Suprapubic skin (tissue), 4 donors: ENCODE measurements at places on chromosomes 13 and 19. TPM values are rescaled to one million over a fixed set of nuclear protein-coding genes. Genes with fewer than 3 reads are reported as not detected.

The NALCN gene
- total RNA-seq = 1.8 TPM

DNA sequence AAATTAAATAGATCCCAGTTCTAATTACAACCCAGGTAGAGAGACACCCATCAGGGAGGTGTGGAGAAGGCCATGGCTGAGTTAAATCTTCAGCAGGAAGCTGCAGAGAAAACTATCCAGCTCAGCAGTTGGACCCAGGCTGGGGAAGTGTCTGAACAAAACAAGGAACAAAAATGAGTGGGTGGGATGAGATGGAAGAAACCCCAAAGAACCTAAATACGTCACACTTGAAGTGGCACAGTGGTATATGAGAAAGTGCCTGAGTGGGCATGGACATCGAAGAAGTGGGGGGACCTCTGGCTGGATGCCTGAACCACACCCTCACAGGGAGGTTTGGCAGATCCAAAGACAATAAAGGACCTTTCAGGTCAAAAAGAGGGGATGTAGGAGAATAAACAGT is 3.5 kb upstream of the EPHX3 start:
- DNase-seq = no peak

GRCh38 chr19:14497228-14497921 is 1.4 kb upstream of the GIPC1 start:
- no peak for DNase-seq

- peak; percentile 90 for DNase-seq
Observed at GRCh38 chr19:17996826-17997316, 11.1 kb upstream of the ARRDC2 start.
